Activated CD4-positive, alpha-beta T cell treated with anti-CD3 and anti-CD28 coated beads, Interleukin-2, Interleukin-4, amounts not matched to agents 100 ng/mL and 50 ng/mL, durations not matched to agents 16 hours and 8 hours (primary cell): ENCODE measurements at places on chromosomes 2 and 18.

DNA sequence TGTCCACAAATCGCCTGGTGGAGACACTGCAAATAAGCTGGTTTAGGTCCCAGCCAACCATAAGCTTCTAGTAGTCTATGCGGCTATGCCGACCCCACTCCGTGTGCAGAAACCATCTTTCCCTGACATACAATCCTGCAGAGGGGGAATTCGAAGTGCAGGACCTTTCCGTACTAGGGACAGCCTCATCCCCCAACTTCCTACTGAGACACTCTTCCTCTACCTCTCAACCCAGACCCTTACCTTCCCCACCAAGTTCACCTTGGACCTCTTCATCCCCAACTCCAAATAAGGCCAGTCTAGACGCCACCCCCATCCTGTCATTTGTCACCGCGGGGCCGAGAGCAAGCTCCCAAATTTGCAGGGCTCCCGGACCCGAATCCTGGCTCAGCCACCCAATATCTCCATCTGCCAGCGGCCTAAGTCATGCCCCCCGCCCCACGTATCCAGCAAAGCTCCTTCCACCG, 496 bp downstream of the SUCLG1 start:
- DNase-seq = peak; percentile 9

GRCh38 chr2:191783416-191783815, 63.5 kb downstream of the CAVIN2 start:
- DNase-seq = no peak

DNA sequence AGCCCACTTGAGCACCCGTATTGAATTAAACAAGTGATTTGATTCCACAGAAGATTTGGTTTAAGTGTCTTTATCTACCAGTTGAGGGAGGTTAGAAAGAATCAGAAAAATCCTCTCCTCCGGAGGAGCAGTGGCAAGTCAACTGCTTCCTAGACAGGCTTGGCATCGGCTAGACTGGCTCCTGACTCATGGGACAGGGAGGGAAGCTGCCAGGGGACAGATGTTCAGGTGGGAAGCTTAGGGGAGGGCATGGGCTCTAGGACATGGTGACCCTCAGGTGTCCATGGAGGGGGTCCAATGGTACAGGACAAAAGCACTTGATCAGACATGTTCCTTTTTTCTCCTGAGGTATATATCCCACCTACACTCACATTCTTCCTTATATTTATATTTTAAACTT, 119.3 kb upstream of the IL1R2 start:
- DNase-seq = no peak

- no peak for DNase-seq
Observed at GRCh38 chr2:207600231-207600630, 25.0 kb downstream of the METTL21A start.

DNA sequence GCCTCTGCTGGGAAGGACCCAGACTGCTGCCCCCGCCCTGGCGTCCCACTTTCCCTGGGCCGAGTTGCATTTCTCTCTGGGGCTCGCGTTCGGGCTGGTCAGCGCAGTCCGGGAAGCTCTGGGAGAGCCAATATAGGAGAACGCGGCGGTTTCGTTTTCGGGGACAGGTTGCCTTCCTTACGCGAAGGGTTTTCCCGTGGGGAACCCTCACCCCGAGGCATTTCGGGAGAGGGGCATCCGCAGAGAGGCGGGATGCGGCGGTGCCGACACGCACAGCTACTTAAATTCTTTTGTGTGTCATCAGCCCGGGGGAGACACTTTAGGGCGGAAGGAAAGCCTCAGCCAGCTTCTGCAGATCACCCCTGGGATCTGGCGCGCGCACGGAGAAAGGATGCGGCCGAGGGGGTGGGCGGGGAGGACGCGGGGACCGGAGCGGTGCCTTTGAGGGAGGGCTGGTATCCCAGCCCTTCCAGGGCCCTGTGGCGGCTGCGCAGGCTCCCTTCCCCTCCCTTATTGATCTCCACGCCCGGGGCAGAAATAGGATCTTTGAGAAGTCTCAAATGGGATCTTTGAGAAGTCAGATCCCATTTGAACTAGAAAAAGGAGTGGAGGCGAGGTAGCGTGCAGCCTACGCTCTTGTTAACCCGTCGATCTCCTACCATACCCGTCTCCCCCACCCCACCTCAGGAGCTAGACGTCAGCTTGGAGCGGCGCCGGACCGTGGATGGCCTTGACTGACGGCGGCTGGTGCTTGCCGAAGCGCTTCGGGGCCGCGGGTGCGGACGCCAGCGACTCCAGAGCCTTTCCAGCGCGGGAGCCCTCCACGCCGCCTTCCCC, 1.2 kb downstream of the GATA6 start:
- no peak for DNase-seq

DNA sequence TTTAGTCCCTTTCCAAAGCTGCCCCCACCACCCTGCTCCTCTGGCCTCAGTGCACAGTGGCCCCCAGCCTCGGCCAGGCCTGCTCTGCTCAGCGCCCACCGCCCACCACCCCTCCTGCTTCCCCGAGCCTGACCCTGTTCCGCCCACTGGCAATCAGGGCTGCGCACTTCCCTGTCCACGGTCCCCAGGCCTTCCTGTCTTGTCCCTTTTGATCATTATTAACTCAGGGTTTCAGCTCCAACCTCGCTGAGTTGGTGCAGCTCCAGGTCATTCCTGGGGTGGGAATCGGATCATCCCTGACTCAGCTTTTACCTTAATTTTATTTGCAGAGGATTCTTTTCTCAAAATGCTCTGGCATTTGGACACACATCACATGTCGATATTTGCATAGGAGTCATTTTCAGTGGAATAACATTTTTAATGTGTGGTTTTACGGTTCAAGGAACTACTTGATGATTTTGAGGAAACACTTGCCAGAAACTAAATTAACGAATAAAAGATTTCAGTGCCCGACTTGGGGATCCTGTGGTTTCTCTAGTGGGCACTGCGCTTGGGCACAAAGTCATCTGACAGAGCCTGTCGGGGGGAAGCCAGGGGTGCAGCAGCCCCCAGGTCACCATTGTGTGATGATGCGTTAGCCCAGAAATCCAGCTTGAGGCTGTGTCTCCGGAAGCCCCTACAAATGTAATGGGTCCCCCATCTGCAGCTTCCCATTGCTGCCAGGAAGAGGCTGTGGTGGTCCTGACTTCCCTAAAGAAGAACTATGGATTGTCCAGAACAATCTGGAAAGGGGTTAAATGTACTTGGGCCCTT, 1.0 kb upstream of the ESPNL start:
- DNase-seq = no peak

- peak; percentile 7 for DNase-seq
Observed at GRCh38 chr18:11387880-11388279, 221.5 kb upstream of the SLC35G4 start.

DNA sequence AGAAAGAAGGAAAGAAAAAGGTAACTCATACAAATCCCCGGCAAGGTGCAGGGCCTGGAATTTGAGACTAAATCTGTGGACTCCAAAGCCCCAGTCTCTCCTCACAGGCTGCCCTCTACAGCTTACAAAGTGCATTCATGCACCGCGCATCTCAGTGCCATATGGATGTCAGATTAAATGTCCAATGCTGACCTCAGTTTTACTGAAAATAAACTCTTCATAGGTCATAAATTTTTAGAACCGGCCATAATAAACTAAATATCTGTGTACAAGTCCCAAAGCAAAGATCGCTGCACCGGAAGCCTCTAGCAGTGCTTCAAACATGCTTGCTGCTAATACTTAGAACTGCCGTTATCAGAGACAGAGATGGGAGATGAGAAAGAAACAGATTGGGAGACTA, 17.7 kb downstream of the ST6GAL2 start:
- DNase-seq = no peak

DNA sequence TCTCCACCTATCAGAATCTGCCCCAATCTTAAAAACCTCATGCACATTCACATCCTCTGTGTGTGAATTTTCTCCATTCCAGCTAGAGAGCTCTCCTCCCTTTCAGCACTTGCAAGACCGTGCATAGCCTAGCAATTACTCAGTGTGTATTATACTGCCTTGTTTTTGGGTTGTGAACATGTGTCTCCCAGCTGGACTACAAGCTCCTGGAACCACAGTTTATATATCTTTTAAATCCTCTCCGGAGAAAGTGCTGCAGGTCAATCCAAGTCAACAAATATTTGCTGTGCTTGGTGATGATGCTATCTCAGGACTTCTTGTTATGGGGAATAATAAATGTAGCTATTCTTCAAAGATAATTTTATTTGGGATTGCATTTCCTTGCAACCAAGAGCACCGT, 58.2 kb upstream of the MEX3C start:
- DNase-seq = no peak

DNA sequence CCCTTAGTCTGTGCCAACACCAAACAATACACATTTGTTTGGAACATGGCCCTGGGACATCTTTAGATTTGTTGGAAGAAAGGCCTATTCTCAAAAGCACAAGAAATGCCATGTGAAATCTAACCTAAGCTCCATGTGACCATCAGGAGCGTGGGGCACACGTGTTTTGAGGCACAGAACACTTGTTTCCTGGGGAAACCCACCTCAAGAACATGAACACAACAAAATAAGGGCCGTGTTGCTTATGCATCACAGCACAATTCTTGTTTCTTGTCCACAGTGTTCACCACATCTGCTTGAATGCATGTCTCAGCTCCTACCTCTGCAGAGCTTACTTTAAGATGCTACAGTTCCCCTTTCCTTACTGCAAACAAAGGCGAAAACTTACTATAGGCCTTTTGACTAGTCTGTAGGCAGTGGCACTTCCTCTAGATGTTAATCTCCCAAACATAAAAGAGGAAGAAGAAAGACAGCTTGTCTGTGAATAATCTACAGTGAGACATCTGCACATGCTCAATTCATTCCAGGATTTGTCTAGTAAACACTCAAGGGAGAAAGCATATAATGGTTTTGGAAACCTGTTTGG, 165.0 kb downstream of the ANKRD44 start:
- DNase-seq = no peak

DNA sequence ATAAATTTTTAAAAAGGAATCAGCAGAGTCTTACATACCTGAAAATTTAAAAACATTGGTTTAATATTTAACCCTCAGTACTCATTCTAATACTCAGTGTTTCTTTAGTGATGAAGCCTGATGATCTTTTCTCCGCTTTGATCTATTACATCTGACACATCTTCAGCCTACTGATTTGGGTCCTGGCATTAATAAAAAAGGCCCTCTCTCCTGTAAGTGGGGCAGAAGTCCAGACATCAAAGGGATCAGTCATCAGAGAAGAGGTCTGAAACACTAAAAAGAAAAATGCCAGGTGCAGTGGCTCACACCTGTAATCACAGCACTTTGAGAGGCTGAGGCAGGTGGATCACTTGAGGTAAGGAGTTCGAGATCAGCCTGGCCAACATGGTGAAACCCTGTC, 581.1 kb upstream of the LRATD1 start:
- no peak for DNase-seq

DNA sequence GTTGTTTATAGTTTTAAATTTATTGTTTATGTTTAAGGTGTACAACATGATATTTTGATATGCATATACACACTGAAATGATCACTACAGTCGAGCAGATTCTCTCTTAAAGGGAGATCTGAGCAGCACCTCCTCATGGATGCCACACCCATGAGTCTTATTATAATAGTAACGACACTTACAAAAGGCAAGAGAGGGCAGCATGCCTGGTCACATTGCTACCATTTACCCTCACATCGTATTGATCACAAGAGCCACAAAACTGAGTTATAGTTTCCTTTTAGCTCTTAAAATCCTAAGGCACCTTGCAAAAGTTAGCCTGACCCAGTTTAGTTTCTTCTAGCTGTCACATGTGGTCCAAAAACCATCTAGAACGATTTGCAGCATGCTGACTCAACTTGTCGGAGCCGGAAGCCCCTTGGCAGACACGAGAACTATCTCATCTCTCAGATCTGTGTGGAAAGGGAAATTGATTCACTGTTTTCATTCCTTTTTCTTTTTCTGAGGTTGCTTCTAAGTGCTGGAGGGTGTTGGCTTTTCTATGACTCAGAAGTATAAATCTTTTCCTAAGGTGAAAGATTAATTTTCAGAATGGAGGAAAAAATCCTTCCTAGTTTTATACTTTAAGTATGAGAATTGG, 85.3 kb downstream of the CDC42EP3 start:
- peak; percentile 92 for DNase-seq

- DNase-seq = no peak
Observed at GRCh38 chr2:85850451-85850850, 38.3 kb downstream of the ST3GAL5 start.

- no peak for DNase-seq
Observed at GRCh38 chr18:76345901-76346300, 149.1 kb downstream of the ZNF516 start.

DNA sequence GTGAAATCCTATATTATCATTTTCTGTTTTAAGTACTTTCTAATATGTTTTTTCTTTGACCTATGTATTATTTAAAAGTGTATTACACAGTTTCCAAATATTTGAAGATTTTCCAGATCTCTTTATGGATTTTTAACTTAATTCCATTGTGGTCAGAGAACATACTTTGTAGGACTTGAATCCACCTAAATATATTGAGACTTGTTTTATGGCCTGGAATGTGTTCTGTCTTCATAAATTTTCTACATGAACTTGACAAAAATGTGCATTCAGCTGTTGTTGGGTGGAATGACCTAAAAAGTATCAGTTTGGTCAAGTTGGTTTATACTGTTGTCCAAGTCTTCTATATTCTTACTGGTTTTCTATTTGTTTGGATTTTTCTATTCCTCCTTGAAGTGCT, 33.8 kb upstream of the TMEM247 start:
- DNase-seq = no peak

- DNase-seq = no peak
Observed at GRCh38 chr18:62366992-62367391, 41.9 kb downstream of the TNFRSF11A start.

- DNase-seq = no peak
Observed at GRCh38 chr2:45623098-45623497, 12.0 kb upstream of the SRBD1 start.

DNA sequence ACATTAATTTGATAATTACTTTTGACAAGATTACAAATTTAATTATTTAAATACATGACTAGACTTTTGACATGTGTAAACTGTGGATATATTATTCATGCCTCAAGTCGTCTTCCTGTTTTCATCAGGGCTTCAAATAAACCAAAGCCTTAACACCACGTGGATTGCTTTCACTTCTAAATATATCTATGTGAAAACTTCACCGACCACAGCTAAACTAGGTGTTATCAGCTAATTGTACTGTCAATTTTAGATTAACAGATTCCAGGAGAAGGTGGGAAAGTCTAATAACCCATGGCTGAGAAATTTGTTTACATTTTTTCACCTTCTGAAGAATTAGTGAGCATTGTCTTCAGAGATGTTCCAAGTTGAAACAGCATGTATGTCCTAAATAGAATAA, 494.7 kb upstream of the FAM98A start:
- no peak for DNase-seq

GRCh38 chr18:51391731-51392130, 194.2 kb upstream of the MEX3C start:
- no peak for DNase-seq

DNA sequence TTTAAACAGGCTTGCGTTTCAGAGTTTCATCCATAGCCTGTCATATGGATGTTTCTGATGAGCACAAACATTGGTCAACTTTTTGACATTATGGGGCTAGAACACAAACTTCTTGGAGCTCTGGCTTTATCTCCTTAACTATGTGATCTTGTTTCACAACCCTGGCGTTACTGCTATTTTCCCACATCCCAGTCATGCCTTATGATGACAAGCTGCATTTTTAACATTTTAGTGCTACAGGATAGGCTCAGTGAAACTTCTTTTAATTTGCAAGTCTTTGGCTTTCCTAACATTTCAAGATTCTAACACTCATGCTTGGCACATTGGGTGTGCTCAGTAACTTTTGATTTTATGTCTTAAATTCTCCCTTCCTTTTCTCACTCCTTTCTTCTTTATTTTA, 21.0 kb upstream of the PDE1A start:
- DNase-seq = no peak
